GM23338 (cell line): ENCODE measurements at places on chromosomes 4 and X. TPM values are rescaled to one million over a fixed set of nuclear protein-coding genes. Genes with fewer than 3 reads are reported as not detected.

DNA sequence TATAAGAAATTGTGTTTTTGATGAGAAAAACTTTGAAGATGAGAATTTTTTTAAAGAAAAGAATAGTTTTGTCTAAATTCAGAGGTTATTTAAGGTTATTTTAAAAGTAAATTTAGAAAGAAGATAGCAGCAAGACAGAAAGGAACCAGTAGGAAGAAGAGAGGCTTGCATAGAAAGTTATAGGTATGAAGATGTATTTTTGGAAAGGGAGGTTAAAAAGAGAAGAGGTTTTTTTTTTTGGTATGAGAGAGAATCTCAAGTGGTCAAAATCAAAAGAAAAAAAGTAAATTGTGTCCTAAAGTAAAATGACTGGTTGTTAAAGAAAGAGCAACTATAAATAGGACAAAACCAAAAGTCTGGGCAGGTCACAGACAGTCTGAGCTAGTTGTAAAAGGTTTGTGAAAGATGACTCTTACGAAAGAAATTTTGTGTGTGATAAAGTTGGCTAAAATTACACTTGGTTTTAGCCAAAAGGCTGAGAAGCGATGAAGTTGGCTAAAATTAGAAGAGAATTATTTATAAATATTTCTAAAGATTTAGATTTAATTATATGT, 16.4 kb upstream of the EIF4E start:
- no peak for DNase-seq

DNA sequence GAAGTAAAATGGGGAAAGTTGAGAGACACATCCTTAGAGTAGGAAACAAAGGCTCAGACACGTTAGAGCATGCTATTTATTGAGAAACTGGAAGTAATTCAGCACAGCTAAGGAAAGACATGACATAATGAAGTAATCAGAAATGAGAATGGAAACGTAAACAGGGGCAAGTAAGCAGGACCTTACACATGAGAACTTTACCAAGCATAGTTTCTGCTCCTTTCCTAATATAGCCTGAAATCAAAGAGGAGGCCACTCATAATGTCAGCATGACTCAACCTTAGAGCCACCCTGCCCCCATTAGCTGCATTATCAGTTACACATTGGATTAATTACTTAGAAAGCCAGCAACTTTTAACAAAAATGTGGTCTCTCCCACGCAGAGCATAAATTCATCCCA, 558.3 kb upstream of the GRIA3 start:
- no peak for DNase-seq

- DNase-seq: peak; percentile 59
These were observed 97.2 kb downstream of the GUCY2F start for GRCh38 chrX:109384699-109385098.

DNA sequence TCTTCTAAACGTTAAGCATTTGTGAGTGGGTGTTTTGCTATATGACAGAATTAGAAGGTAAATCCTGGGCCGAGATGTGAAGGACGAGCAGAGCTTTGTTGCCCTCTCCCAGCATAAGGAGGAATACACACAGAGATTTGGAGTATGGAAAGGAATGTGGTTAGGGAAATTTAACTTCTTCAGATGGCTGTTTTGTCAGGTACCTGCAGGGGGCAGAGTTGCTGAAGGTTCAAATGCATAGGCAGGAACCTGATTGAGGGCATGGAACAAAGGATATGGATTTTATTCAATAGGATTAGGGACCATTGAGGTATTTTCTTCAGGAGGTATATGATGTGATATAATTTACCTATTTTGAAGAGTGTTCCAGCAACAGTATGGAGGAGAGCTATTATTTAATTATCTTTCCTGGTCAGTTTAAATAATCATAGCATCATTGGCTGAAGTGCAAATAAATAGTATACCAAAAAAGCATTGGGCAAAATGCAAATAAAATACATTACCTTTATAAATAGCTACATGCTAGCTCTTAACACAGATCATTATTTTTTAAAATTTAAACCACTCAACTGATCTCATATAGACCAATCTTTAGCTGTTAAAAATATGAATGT, 143.6 kb downstream of the SLIT2 start:
- DNase-seq: peak; percentile 88

GRCh38 chrX:24380262-24381187, 20.1 kb downstream of the SUPT20HL1 start:
- DNase-seq: no peak

- DNase-seq: no peak
These were observed 25.4 kb downstream of the ARFIP1 start for GRCh38 chr4:152805071-152805650.

DNA sequence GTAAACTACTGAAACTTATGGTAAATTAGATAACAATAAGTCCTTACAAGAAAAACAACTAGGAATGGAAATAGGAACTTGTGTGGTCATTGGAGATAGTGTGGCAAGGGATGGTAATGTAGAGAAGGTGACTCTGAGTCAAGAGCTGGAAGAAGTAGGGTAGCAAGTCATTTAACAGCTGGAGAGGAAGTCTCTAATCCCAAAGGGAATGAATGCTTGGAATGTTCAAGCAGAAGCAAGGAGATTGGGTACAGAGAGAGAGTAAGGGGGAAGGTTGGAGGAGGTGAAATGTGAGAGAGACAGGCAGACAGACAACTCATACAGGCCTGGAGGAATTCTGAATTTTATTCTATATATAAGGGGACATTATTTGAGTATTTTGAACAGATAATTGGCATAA, 260.6 kb upstream of the MAD2L1 start:
- peak; percentile 70 for DNase-seq

DNA sequence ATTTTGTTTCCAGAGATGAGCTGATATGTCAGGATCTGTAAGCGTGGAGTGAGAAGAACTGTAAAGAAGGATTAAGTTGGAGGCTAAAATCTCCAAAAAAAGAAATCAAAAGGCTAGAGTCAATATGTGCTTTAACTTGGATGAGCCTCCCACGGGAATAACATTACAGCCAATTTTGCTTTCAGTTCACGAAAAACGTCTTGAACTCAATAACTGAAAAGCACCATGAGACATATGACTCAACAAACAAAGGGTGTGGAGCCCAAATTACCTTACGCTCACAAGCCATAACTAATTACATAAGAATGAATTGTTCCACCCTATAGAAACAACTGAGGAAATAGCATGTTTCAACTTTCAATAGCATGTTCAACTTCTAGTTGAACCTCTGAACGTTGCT, 22.3 kb downstream of the TMPRSS11D start:
- no peak for DNase-seq

GRCh38 chr4:92234393-92235176, 69.2 kb upstream of the GRID2 start:
- DNase-seq: no peak

DNA sequence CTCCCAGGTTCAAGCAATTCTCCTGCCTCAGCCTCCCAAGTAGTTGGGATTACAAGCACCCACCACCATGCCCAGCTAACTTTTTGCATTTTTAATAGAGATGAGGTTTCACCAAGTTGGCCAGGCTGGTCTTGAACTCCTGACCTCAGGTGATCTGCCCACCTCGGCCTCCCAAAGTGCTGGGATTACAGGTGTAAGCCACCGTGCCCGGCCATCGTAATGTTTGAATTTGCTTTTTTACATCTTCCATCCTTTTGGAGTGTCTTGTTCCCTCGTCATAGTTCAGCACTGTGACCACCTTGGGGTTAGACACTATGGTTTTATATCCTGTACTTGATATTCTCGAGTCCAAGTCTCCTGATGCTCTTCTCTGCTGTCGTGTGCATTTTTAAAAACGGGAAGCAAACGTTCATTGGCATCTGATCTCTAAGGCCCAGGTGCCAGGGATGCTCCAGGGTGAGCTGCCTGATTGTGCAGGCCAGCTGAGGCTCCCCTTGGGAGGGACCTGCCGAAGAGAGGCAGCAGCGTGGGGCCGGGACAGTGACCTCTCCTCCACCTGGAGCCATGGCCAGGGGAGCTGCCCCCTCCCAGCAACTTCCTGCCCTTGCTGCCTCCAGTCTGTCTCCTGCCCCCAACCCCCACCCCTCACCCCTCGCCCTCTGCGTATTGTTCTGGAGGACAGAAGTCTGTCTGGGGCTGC, 16.7 kb downstream of the DGKQ start:
- no peak for DNase-seq

- no peak for DNase-seq
These were observed 13.0 kb upstream of the NDUFC1 start for GRCh38 chr4:139315221-139315675.

DNA sequence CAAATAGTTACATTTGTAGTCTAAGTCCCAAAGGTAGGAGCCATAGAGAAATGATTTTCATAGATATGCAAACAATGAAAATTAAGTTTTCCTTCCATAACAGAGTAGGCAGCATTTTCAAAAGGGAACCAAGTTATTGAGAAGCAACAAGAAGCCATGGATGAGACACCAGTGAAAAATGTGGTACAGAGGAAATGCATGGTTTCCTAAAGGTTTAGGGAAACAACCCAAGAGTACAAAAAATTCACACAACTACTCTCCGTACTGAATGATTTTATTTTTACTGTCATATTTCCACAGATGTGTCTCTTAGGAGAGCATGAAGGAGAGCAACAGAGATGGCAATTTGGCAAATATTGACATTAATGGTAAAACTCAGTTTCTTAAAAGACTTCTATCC, 1408.9 kb upstream of the PCDH7 start:
- no peak for DNase-seq

GRCh38 chr4:176226736-176227135, 31.4 kb upstream of the SPATA4 start:
- DNase-seq: no peak

- DNase-seq: no peak
These were observed 9.3 kb upstream of the RGS12 start for GRCh38 chr4:3283483-3283882.

DNA sequence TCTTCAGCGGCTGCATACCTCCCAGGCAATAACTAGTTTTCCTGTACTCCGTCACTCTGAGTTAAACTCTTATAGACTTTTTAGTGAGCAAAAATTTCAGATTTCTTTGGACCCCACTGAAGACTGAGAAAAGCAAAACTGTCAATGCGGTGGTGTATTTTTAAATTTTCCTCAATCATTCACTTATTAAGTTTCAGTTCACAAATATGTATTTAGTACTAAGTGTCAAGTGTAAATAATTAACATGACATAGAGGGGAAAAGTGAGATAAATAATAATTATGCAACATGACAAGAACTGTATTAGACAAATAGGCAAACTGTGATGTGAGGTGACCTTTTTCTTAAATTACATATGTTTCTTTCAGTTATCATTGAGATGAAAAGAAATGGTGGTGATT, 124.4 kb downstream of the NAF1 start:
- DNase-seq: no peak

DNA sequence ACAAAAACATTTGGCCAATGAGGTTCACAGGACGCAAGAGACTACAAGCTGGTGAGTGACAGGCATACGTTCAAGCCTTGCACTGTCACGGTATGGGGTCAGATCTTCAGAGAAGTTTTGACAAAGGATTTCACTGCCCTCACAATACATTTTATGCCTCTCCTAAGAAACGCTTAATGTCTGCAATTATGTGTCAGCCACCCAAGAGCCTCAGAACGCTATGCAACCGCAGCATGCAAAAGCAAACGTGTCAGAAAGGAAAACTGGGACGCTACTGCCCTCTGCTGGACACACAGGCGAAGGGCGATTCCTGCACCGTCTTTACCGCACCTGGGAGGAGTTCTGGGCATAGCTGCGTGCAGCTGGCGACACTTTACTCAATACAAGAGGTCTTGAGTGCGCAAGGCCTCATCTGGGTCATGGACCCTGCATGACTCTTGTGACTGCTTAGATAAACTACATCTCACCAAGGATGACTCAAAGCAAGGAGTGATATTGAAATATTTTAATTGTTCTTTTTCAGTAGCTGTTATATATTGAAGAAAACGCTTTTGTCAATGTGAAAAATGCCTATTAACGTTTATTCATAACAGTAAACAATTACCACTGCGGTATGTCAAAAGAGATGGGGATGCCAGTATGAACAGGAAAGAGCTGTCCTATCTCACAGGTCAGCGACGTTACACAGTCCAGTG, 147.6 kb upstream of the FRG1 start:
- DNase-seq: peak; percentile 83

DNA sequence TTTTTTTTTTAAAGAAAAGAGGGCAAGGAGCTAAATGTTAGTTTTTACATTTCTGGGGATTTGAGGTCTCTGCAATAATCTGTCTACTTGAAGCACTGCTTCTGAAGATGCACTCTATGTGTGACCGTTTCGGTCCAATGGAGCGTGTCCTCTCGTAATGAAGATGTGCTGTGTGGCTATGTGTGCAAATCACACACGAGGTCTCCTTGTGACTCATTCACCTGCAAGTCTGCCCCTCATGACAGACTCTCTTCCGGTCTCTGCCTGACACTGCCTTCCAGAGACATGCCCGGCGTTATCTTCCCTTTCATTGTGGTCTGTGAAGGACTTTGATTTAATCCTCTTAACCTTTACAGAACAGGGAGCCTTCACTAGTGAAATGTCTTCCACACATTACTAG, 84.3 kb downstream of the TRAM1L1 start:
- no peak for DNase-seq

DNA sequence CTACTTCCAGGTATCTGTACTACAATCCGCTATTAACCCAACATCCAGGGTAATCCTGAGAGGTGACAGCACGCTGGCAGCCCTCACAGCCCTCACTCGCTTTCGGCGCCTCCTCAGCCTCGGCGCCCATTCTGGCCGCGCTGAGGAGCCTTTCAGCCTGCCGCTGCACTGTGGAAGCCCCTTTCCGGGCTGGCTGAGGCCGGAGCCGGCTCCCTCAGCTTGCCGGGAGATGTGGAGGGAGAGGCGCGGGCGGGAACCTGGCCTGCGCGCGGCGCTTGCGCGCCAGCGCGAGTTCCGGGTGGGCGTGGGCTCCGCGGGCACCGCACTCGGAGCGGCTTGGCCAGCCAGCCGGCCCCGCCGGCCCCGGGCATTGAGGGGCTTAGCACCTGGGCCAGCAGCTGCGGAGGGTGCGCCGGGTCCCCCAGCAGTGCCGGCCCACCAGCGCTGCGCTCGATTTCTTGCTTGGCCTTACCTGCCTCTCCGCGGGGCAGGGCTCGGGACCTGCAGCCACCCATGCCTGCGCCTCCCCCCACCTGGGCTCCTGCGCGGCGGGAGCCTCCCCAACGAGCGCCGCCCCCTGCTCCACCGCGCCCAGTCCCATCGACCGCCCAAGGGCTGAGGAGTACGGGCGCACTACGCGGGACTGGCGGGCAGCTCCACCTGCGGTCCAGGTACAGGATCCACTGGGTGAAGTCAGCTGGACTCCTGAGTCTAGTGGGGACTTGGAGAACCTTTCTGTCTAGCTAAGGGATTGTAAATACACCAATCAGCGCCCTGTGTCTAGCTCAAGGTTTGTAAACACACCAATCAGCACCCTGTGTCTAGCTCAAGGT, 87.3 kb downstream of the PRSS12 start:
- peak; percentile 60 for DNase-seq

Gene TRIM61
- 0.38 and 0.58 TPM in 2 replicates for total RNA-seq

Gene FGF5
- not detected in 2 replicates for total RNA-seq

Gene XKRX
- 0.83 and 1.6 TPM in 2 replicates for total RNA-seq

Gene MBTPS2
- 7.7 and 7.8 TPM in 2 replicates for total RNA-seq

Gene NEIL3
- total RNA-seq: 14.8 and 15.4 TPM in 2 replicates

Gene GAGE12H
- not detected in 2 replicates for total RNA-seq

Gene RPS6KA6
- 12.9 and 14.0 TPM in 2 replicates for total RNA-seq

Gene FAM184B
- total RNA-seq: 0.31 and 0.49 TPM in 2 replicates

Gene MAGED4
- total RNA-seq: 22.2 and 57.3 TPM in 2 replicates

Gene TNIP3
- not detected in 2 replicates for total RNA-seq

Gene MAOB
- 0.39 and 1.0 TPM in 2 replicates for total RNA-seq

Gene MAGEA12
- total RNA-seq: 0.27 and 0.38 TPM in 2 replicates

Gene GCNA
- total RNA-seq: 1.5 and 2.7 TPM in 2 replicates

Gene PRSS12
- total RNA-seq: 7.5 and 12.9 TPM in 2 replicates

Gene CORIN
- not detected in 2 replicates for total RNA-seq

Gene ARHGAP36
- total RNA-seq: 0.21 TPM in 1 of 2 replicates, not detected in the other
